ENCODE measurements at places on chromosomes 12 and 14.

- no peak for DNase-seq
Measured at GRCh38 chr12:45232146-45232755, 16.4 kb downstream of the ANO6 start.

DNA sequence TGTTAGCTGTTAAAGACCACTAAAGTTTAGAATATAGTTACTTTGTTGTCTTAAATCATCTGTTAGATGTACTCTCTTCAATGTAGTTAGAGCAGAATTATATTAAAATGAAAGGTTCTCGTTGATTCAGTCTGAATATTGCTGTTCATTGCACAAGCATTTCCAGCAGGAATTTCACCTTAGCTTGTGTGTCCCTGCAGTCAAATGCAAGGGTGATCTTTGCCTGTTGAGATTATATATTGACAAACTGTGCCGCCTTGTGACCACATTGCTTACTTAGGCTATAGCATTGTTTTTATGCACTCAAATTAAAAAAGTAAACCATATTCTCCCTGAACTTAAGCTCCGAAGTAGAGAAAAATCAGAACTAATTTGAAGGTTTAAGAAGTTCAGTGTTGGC is 39.5 kb downstream of the ATP2A2 start:
- no peak for DNase-seq

DNA sequence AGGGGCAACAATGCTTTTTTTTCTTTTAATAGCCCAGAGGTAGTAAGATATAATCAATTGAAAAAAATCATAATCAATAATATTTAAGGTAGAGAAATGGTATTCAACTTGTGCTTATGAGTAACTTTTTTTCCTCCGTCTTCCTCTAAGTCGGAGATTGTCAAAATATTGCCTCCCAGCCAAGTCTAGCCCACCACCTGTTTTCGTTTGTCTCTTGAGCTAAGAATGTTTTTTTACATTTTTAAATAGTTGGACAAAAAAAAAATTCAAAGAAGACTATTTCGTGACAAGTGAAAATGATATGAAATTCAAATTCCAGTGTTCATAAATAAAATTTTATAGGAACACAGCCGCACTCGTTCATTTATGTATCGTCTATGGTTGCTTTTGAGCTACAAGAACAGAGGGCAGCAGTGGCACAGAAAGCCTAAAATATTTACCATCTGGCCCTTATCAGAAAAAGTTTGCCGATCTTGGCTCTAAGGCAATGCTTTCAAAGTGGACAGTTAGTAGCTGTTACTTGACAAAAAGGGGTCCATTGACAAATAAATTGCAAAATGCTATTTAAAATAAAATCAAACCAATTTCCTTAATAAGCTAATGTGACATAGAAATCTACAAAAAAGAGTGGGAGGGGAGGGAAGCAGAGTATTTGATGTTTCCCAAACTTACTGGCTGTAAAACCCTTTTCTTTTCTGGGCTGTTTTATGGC is 40.8 kb upstream of the MAX start:
- DNase-seq: no peak

GRCh38 chr12:100184549-100185145 is 16.0 kb upstream of the ACTR6 start:
- DNase-seq: no peak

- DNase-seq: no peak
Measured at GRCh38 chr14:100622224-100622623, 35.0 kb upstream of the BEGAIN start.

Measured in Daoy (cell line).